ENCODE measurements at places on chromosomes 2 and 18.

GRCh38 chr2:187890690-187891089, 336.5 kb upstream of the TFPI start:
- H3K27me3 ChIP-seq: no peaks in the 10 kb centered on the region
- no peak for DNase-seq
- no peaks in the 10 kb centered on the region for H3K4me1 ChIP-seq
- H3K4me3 ChIP-seq: no peak overlapping the region
- no peaks in the 10 kb centered on the region for H3K36me3 ChIP-seq
- no peak overlapping the region for H3K27ac ChIP-seq

GRCh38 chr2:108354136-108354535, 23.6 kb upstream of the SULT1C4 start:
- H3K4me3 ChIP-seq: no peak overlapping the region
- H3K27me3 ChIP-seq: no peaks in the 10 kb centered on the region
- H3K4me1 ChIP-seq: no peaks in the 10 kb centered on the region
- DNase-seq: no peak

DNA sequence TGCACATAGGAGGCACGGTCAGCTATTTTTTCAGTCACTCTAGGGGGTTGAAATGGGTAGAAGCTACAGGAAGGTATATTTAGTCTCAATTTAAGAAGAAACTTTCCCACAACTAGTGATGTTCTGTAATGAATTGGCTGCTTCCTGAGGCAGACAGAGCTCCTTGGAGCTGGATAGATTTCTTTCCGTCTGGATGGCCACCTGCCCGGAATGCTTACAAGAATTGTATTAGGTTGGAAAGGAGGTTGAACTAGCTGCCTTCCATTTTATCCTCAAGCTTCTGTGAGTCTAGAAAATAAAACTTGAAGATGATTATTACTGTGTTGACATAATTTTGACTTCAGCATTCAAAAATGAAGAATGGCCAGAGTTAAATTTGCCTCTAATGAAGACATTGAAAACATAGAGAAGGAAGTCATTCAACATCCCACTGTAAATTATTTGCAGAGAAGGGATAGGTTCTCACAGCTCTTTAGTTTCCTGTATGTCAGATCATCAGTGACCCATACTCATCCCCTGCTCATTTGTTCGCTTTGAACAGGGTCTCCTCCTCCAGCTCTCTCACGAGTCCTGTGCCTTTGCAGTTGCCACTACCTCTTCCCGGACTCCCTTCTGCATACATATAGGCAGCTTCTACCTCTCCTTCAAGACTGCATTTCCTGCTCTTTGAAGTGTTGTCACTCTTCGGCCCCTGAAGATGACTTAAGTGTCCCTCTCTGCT, 88.8 kb downstream of the CRIM1 start:
- no peak overlapping the region for H3K27ac ChIP-seq
- H3K4me3 ChIP-seq: no peak overlapping the region
- no peaks in the 10 kb centered on the region for H3K27me3 ChIP-seq
- peaks cover 11% of the 10 kb centered on the region for H3K36me3 ChIP-seq
- peaks cover 2% of the 10 kb centered on the region for H3K4me1 ChIP-seq

DNA sequence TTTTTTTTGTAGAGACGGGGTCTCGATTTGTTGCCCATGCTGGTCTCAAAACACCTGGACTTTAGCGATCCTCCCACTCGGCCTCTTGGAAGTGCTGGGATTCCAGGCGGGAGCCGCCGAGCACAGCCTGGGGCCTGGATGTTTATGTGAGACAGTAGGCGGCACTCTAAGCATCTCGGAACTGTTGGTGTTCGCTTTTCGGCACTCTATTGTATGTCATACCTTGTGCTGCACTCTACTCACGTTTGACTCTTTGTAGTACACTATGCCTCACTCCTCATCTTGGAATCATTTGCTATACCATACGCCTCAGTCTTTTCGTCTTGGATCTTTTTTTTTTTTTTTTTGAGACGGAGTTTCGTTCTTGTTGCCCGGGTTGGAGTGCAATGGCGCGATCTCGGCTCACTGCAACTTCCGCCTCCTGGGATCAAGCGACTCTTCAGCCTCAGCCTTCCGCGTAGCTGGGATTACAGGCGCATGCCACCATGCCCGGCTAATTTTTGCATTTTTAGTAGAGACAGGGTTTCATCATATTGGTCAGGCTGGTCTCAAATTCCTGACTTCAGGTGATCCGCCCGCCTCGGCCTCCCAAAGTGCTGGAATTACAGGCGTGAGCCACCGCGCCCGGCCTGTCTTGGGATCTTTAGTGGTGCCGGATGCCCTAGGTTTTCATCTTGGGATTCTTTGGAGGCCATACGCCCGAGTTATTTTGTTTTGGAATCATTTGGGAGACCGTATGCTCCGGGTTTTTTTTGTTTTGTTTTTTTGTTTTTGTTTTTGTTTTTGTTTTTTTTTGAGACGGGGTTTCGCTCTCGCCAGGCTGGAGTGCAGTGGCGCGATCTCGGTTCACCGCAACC, 24.2 kb upstream of the ZDBF2 start:
- DNase-seq: peak; percentile 12
- no peaks in the 10 kb centered on the region for H3K4me1 ChIP-seq
- H3K27ac ChIP-seq: no peak overlapping the region
- peaks cover 7% of the 10 kb centered on the region for H3K27me3 ChIP-seq

DNA sequence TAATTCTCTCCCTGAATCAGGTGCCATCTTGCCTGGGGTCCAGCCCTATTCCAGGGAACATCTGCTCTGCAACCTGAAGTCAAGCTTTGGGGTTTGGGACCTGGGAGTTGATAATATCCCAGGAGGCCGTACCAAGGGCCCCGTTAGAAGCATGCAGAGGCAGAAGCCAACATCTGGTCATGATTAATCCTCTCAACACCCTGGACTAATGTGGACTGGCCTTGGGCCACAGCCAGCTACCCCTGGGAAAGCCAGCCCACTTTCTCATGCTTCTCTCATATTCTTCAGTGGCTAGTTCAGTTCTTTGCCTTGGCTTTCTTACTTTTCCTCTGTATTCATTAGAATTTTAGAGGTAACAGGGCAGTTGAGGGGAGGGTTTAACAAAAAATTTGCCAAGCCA, 515.6 kb upstream of the NRP2 start:
- no peaks in the 10 kb centered on the region for H3K4me1 ChIP-seq
- DNase-seq: no peak
- no peak overlapping the region for H3K27ac ChIP-seq
- H3K36me3 ChIP-seq: no peaks in the 10 kb centered on the region
- H3K27me3 ChIP-seq: no peaks in the 10 kb centered on the region

- no peak overlapping the region for H3K4me3 ChIP-seq
- no peaks in the 10 kb centered on the region for H3K27me3 ChIP-seq
- H3K4me1 ChIP-seq: no peaks in the 10 kb centered on the region
- no peak overlapping the region for H3K27ac ChIP-seq
Observed at GRCh38 chr2:215369181-215369760, 57.4 kb downstream of the ATIC start.

DNA sequence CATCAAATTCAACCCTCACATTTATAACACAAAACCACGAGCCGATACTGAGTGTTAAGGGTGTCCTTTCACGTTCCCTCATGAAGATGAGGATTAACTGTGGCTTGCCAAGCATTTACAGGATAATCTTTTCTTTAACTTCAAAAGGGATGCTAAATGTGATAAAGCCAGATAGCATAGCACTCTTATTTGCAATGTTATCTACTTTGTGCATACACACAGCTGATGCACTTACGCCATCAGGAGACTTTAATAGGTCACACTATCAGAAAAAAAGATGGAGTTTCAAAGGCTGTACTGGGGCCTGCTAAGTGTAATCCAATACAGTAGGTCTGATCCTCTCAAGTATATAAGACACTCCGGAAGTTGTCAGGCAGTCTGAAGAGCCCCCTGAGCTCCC, 572.7 kb downstream of the PIK3C3 start:
- H3K27ac ChIP-seq: no peak overlapping the region
- no peaks in the 10 kb centered on the region for H3K4me1 ChIP-seq
- H3K27me3 ChIP-seq: no peaks in the 10 kb centered on the region

- H3K27me3 ChIP-seq: no peaks in the 10 kb centered on the region
- H3K36me3 ChIP-seq: peaks cover 12% of the 10 kb centered on the region
- DNase-seq: no peak
Observed at GRCh38 chr2:26185954-26186770, 13.3 kb downstream of the GAREM2 start.

DNA sequence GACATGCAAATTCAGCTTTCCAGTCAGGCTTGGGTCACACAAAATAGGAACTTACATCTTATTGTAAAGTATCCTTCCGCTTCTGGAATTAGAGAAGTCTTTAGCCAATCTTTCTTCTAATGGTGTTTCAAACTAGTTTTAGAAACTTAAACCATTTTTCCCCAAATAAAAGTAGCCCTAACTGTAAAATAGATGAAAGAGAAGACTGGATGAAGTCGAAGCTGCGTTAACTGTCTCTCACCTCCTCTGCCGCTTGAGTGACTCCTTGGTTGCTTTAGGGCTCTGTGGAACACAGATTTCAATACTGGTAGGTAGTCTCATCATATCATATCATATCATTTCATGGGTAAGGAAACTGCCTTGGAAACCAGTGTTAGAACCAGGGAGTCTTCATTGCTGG, 498.4 kb downstream of the XIRP2 start:
- H3K36me3 ChIP-seq: no peaks in the 10 kb centered on the region
- DNase-seq: no peak
- no peaks in the 10 kb centered on the region for H3K27me3 ChIP-seq

GRCh38 chr18:35683021-35683420, 101.5 kb downstream of the GALNT1 start:
- H3K4me1 ChIP-seq: no peaks in the 10 kb centered on the region
- H3K27me3 ChIP-seq: no peaks in the 10 kb centered on the region
- H3K27ac ChIP-seq: no peak overlapping the region
- no peak for DNase-seq
- peaks cover 5% of the 10 kb centered on the region for H3K36me3 ChIP-seq

- peaks cover 3% of the 10 kb centered on the region for H3K36me3 ChIP-seq
- no peak for DNase-seq
- no peaks in the 10 kb centered on the region for H3K27me3 ChIP-seq
- H3K27ac ChIP-seq: no peak overlapping the region
- H3K4me1 ChIP-seq: no peaks in the 10 kb centered on the region
Observed at GRCh38 chr2:181250691-181251090, 206.5 kb upstream of the ITGA4 start.

GRCh38 chr2:71100195-71100964, 29.6 kb downstream of the MCEE start:
- no peak for DNase-seq
- no peak overlapping the region for H3K4me3 ChIP-seq
- no peaks in the 10 kb centered on the region for H3K36me3 ChIP-seq
- no peaks in the 10 kb centered on the region for H3K4me1 ChIP-seq

GRCh38 chr2:235024191-235024860, 72.5 kb downstream of the SH3BP4 start:
- H3K4me1 ChIP-seq: peaks cover 11% of the 10 kb centered on the region
- H3K27me3 ChIP-seq: no peaks in the 10 kb centered on the region
- H3K36me3 ChIP-seq: no peaks in the 10 kb centered on the region

DNA sequence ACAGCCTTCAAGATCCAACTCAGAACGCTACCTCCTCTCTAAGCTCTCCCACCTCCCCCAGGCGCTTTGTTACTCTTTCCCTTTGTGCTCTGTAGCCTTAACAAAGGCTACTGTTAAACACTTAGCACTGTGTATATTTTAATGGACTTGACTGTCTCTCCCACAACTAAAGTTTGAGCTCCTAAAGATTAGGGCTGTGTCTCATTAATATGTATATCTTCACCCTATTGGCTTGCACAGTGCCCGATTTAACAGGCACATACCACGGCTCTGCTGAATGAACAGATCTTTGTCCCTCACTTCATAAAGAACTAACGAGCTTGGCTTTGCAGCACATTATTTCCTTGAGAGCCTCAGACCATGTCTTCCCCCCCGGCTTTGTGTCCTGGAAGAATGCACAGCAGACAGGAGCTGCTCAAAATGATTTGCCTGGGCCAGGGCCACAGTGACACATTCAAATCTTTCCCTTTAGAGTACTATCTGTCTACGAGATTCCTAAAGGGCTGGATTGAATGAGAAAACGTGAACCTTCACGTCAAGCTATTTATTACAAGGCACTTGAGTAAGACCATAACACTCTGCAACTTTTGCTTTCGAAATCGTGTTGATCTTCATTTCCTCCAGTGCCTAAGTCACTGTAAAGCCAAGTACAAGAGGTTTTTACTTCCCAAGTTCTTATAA, 22.1 kb downstream of the ABHD3 start:
- no peaks in the 10 kb centered on the region for H3K27me3 ChIP-seq
- DNase-seq: peak; percentile 4
- H3K4me3 ChIP-seq: peak overlapping the region; percentile 28
- peaks cover 2% of the 10 kb centered on the region for H3K4me1 ChIP-seq
- peaks cover 5% of the 10 kb centered on the region for H3K36me3 ChIP-seq
- H3K27ac ChIP-seq: peak overlapping the region; percentile 83

GRCh38 chr2:163878718-163879117, 142.9 kb upstream of the FIGN start:
- no peak overlapping the region for H3K27ac ChIP-seq
- no peaks in the 10 kb centered on the region for H3K4me1 ChIP-seq
- no peaks in the 10 kb centered on the region for H3K27me3 ChIP-seq
- no peaks in the 10 kb centered on the region for H3K36me3 ChIP-seq
- DNase-seq: no peak
- H3K4me3 ChIP-seq: no peak overlapping the region

DNA sequence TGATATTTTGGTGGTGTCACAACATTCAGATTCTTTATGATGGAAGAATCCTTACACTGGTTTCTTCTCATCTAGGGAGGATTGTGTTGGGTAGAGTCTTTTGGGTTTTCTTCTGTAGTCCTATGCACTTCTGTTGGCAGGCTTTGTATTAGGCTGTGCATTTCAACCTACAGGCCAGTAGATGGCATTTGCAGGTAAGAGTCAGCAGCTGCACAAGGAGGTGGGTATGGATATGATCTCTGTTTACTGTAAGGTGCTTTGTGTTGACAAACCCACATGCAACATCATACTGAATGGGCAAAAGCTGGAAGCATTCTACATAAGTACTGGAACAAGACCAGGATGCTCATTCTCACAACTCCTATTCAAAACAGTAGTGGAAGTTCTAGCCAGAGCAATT, 656.8 kb downstream of the METTL4 start:
- no peak overlapping the region for H3K27ac ChIP-seq
- H3K4me1 ChIP-seq: no peaks in the 10 kb centered on the region
- H3K36me3 ChIP-seq: no peaks in the 10 kb centered on the region
- H3K27me3 ChIP-seq: no peaks in the 10 kb centered on the region
- no peak for DNase-seq

- H3K27me3 ChIP-seq: no peaks in the 10 kb centered on the region
- no peak overlapping the region for H3K4me3 ChIP-seq
- no peak overlapping the region for H3K27ac ChIP-seq
Observed at GRCh38 chr18:79733135-79733701, 53.6 kb downstream of the CTDP1 start.

GRCh38 chr2:216665717-216666116, 29.6 kb downstream of the IGFBP5 start:
- peaks cover 8% of the 10 kb centered on the region for H3K27me3 ChIP-seq
- no peak for DNase-seq
- no peaks in the 10 kb centered on the region for H3K4me1 ChIP-seq
- H3K4me3 ChIP-seq: no peak overlapping the region
- no peak overlapping the region for H3K27ac ChIP-seq
